ENCODE measurements at places on chromosomes 2 and 18.

DNA sequence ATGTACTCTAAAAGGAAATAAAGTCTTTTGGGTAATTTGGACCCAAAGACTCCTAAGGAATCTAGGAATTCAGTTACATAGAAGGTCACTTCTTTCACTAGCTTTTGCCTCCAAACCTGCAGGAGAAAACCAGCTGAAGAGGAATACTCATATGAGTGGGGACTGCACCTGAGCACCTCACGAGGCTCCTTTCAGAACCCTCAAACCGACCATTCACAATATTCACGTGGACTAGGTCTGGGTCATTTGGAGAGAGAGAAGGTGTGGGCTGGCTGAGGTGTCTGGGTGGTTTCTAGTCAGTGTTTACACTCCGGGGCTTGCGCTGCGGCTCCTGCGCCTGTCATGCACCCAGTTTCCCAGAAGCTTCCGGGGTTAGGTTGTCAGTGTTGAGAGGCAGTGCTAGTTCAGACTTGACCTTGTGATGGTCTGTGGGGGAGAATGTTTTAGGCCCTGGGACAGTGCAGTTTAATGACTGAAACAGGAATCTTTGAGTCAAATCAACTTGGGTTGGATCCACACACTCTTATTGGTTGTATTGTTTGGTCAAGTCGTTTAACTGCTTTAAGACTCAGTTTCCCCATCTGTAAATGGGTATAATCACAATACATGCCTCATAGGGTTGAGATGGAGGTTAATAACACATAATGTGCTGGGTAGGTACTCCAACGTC lies 78.4 kb downstream of the LIMS1 start:
- peak; percentile 37 for DNase-seq

DNA sequence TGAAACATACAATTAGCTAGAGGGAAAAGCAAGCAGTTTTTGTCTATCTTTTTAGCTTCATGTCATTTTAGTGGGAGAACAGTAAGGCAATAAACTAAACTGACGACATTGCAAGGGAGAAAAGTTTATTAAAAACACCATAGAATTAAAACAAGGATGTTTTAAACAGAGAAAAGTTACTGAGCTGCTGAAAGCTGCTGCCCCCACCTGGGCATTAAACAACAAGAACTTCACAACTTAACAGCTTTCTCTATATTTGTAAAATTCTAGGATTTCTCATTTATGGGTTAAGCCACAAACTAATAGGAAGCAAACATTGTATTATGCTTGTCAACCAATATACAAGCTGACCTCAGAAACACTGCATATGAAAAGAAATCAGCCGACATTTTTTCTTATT lies 289.2 kb downstream of the ERBB4 start:
- DNase-seq: no peak

- DNase-seq: no peak
Observed at GRCh38 chr2:153880926-153881325, 9.2 kb downstream of the GALNT13 start.

- no peak for DNase-seq
Observed at GRCh38 chr2:183244300-183244844, 120.1 kb downstream of the NUP35 start.

DNA sequence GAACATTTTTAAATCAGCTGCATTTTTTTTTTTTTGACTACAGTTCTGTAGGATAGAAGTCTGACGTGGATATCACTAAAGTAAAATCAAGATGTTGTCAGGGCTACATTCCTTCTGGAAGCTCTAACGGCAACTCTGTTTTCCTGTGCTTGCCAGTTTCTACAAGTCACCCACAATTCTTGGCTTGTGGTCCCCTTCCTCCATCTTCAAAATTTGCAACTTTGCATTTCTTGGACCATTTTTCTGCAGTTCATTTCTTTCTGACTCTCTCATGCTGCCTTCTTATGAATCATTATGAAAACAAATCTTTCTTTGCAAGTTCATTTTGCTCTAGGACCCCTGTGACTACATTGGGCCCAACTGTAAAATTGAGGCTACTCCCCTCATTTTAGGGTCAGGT lies 367.9 kb downstream of the DSC3 start:
- DNase-seq: no peak

- no peak for DNase-seq
Observed at GRCh38 chr18:35024965-35025364, 16.2 kb upstream of the MAPRE2 start.

GRCh38 chr2:216215658-216216390 lies 106.7 kb downstream of the XRCC5 start:
- DNase-seq: no peak

GRCh38 chr2:74010087-74010541 lies 25.4 kb downstream of the TET3 start:
- DNase-seq: no peak

DNA sequence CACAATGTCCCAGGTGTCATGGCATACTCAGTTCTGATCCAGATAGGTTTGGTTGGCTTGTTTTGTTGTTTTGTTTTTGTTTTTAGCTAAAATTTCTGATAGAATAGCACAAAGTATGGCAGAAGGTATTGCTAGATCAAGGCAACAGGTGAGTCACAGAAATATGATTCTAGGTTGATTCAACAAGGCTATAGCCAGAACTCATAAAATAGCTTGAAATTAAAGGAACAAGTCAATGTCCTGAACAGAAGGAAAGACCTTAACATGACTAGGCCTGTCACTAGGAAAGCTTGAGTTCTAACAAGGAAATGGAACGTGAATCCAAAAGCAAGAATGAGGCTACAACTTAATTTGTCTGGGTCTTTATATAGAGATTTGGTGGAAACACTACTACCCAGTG lies 157.1 kb downstream of the GALNT3 start:
- DNase-seq: no peak

GRCh38 chr18:76466410-76466991 lies 28.5 kb downstream of the ZNF516 start:
- DNase-seq: no peak

DNA sequence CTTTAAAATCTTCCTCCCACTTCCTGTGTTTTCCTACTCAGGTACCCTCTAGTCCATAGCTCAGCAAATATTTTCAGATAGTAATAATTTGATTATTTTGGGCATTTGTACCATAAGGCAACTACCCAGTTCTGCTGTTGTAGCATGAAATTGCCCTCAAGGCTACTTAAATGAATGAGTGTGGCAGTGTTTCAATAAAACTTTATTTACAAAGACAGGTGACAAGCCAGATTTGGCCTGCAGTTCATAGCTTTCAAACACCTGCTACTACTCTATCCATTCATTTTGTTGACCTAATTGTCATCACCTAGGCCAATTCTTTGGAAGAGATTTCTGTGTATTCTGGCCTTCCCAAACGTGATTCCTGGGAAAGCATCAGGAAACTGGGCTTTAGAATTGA lies 28.9 kb downstream of the NYAP2 start:
- DNase-seq: no peak

- no peak for DNase-seq
Observed at GRCh38 chr2:28354920-28355520, 37.6 kb upstream of the FOSL2 start.

- DNase-seq: no peak
Observed at GRCh38 chr2:10783421-10783820, 29.2 kb downstream of the PDIA6 start.

GRCh38 chr2:11748018-11748860 lies 1.8 kb downstream of the LPIN1 start:
- DNase-seq: no peak

DNA sequence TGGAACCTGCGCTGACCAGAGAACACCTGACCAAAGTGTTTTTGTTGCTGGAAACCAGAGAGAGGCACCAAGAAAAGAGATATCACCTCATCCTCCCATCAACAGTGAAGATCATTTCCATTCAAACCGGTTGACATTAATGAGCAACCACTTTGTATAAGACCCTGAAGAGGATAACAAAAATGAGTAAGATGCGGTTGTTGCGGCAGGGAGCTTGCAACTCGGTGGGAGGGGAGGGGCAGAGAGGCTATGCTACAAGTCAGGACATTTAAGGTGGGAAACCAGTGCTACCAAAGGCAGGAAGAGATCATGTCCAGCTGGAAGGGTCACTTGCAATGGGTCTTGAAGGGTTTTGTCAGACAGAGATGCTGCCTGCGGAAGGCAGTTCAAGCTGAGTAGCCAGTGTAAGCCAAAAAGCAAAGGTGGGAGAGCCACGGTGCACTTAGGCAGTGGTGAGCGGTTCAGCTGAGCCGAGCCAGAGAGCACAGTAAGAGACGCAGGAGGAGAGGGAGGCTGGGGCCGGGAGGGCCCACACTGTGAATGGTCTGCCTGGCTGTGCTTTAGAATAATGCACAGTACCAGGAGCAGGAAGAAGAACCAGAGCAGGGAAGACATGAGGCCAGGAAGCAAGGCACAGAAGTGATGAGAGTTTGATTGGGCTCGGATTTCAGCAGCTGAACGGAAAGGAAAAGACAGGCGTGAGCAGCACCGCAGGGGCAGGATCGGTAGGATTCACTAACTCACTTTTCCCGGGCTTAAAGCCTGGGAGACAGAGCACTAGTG lies 24.4 kb upstream of the DTNB start:
- DNase-seq: no peak

DNA sequence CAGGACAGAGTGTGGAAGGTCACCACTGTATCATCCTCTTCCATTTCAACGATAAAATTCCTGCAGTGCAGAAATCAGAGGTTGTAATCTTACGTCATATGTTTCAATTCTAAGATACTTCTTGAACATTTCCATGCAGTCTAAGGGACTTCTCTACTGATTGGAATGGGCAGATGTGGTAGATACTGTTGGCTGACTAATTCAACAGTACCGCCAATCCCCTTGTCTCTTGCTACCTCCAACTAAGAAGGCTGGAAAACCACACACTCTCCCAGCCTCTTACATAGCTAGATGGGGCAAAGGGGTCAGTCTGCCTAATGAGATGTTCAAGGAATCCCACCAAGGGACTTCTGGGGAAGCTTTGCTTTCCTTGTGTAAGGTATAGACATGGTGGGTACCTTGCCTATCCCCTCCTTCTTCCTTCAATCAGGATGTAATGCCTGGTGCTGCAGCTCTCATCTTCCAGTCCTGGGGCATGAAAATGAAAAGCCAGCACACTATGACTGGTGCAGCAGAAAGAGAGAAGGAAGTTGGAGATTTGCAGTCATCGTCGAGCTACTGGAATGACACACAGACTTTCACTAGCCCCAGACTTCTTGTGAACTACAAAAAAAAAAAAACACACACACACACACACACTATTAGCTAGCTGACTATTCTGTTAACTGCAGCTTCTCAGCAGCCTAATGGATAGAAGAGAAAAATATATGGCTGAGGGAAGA lies 84.1 kb downstream of the ALPK2 start:
- DNase-seq: no peak

DNA sequence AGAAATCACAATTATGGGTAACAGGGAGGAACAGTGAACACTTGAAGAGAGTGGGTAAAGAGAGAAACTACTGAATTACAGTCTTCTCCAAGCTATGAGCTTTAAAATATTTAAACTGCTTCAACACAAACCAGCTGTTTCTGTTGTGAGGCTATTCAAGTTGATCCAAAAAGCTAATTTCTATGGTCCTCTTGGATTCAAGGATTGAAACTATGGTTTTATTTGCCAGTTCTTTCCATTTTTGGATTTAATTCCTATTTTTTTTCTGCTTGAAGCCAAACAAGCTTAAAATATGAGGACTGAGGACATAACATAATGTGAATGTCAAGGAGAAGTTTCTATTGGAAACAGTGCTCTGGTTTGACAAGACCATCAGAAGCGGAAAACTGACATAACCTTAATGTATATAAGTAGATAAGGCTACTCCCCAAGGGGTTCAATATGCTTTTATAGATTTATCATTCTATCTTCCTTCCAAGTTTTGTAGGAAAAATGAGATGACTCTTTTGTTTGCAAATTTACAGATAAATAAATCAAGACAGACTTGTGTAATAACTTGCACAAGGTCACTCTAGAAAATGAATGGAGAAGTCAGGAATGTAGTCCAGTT lies 60.7 kb upstream of the AQP4 start:
- no peak for DNase-seq

DNA sequence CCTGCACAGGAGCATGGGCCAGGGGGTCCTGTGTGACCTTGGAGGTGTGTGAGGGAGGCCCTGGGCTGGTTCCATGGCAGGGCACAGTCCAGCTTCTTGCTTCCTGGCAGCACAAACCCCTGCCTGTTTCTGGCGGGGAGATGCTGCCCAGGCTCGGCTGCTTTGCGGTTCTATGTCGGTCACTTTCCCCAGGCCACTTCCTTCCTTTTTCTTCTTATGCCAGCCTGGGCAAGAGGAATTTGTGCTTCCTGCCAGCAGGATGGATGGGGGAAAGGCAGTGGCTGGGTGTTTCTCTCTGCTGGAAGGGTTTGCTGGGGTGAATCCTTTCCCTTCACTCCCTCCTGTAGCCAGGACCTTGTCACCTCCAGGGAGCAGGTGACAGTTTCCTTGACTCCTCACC lies 24.3 kb downstream of the ASAP2 start:
- no peak for DNase-seq

DNA sequence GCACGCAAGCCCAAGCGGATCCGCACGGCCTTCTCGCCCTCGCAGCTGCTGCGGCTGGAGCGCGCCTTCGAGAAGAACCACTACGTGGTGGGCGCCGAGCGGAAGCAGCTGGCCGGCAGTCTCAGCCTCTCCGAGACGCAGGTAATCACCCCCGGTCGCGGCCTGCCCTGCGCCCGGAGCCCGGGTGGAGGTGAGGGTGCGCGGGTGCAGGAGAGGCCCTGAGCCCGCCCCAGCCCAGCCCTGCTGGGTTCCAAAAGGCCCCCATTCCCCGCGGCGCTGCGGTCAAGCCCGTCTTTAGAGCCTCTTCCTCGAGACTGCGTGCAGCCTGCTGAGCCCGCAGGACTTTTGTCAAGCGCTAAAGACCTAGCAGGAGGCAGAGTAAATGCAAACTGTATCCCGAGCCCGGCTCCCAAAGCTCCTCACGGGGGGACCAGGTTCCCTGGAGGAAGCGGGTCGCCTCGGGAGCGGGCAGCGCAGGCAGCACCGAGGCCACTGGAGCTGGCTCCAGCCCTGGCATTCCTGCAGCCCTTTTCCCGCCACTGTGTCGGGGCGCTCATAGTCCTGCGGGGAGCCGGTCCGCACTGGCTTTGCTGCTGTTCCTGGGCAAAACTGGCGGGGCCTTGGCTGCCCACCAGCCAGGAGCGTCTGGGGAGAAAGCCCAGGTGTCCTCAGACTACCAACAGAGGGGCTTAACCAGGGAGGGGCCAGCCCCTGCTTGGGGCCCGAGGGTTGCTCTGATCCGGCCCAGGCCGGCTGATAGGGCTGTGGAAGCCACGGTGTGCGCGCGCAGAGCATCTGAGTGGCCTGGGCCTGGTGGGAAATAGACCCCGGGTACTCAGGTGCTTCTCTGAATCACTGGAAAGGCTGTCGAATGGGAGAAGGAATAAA lies 7.3 kb downstream of the EMX1 start:
- DNase-seq: no peak

DNA sequence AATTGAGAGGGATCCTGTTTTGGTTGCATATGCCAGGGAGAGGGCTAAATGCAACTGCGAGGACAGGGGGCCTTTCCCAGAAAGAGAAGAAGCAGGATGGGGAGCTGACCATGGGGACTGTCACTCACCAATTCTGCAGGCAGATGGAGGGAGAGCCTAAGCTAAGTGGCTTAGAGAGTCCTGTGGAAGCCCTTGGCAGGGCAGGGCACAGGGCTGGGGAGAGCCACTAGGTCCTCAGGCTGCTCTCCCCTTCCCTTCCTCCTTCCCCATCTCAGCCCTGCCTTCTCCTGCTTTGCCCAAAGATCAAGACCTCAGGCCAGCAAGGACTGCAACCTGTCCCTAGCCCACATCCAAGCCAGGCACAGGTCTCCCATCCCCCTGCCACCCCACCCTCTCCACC lies 24.4 kb upstream of the CATIP start:
- DNase-seq: no peak

GRCh38 chr2:181814057-181814491 lies 77.5 kb upstream of the ITPRID2 start:
- no peak for DNase-seq

GRCh38 chr2:26235089-26235488 lies 9.3 kb downstream of the HADHA start:
- DNase-seq: no peak

All from activated CD4-positive, CD25-positive, alpha-beta regulatory T cell treated with anti-CD3 and anti-CD28 coated beads, Interleukin-2, amount 50 U/mL, for 16 hours (primary cell).